IMR-90 (cell line): ENCODE measurements at places on chromosomes 6 and 20.

GRCh38 chr20:24042646-24043045 is 54.1 kb upstream of the GGTLC1 start:
- no peak overlapping the region for H3K4me3 ChIP-seq
- no peak for DNase-seq
- H3K27me3 ChIP-seq = no peaks in the 10 kb centered on the region
- no peaks in the 10 kb centered on the region for H3K36me3 ChIP-seq
- no peak overlapping the region for H3K27ac ChIP-seq

- H3K27me3 ChIP-seq = no peaks in the 10 kb centered on the region; the same call in 1 of the 2 replicates
- peak; percentile 17 for DNase-seq
- no peaks in the 10 kb centered on the region for H3K36me3 ChIP-seq
- H3K4me1 ChIP-seq = peaks cover 4% of the 10 kb centered on the region; the same call in 1 of the 2 replicates
Measured at GRCh38 chr20:10357974-10358373, 76.0 kb downstream of the MKKS start.

- DNase-seq = no peak
- H3K27me3 ChIP-seq = no peaks in the 10 kb centered on the region
- peak overlapping the region; percentile 92 for H3K27ac ChIP-seq
Measured at GRCh38 chr20:47124181-47124717, 229.6 kb downstream of the EYA2 start.

- H3K4me1 ChIP-seq = no peaks in the 10 kb centered on the region; the same call in 1 of the 2 replicates
- peaks cover 15% of the 10 kb centered on the region for H3K36me3 ChIP-seq
- H3K27ac ChIP-seq = no peak overlapping the region
- DNase-seq = no peak
- no peaks in the 10 kb centered on the region for H3K27me3 ChIP-seq
- no peak overlapping the region for H3K4me3 ChIP-seq
Measured at GRCh38 chr6:111027219-111027618, 45.4 kb downstream of the RPF2 start.

DNA sequence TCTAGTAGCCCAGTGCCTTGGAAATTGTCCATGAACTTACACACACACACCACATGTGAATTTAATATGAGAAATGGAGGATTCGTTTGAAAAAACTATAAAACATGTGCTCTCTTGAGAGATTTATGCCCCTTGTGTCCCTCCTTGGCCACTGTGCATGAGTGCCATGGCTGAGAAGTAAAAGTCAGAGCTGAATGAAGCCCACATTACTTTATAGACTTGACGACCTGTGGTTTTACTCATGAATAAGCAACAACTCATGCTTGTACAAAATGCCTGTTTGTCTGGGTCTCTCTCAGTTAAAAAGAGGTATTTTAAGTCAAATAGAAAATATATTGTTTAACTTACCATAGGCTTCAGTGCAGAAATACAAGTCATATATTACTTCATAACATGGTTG is 102.7 kb downstream of the KCNQ5 start:
- H3K36me3 ChIP-seq = no peaks in the 10 kb centered on the region
- no peaks in the 10 kb centered on the region for H3K4me1 ChIP-seq
- no peak overlapping the region for H3K27ac ChIP-seq
- no peak for DNase-seq
- H3K4me3 ChIP-seq = no peak overlapping the region
- no peaks in the 10 kb centered on the region for H3K27me3 ChIP-seq

DNA sequence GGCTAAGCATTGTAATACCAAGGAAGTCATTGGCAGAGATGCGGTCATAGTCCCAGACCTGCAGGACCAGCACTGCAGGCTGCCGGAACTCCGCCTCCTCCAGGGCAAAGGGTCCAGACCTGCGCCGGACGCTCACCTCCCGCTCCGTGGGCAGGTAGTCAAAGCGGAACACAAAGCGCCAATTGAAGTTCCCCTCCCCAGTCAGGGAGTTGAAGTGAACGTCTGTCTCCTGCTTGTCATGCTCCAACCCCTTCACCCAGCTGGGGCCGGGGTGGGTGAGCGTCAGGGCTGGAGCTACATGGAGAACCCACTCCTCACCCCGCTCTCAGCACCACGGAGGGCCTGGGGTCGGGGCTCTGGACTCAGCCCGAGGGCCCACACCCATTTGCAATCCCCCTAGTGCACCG is 18.2 kb downstream of the ERGIC3 start:
- no peaks in the 10 kb centered on the region for H3K27me3 ChIP-seq
- no peak overlapping the region for H3K4me3 ChIP-seq
- no peak overlapping the region for H3K27ac ChIP-seq
- peaks cover 2% of the 10 kb centered on the region for H3K4me1 ChIP-seq
- DNase-seq = no peak

GRCh38 chr6:142241061-142241460 is 60.7 kb upstream of the ADGRG6 start:
- no peak for DNase-seq
- H3K36me3 ChIP-seq = no peaks in the 10 kb centered on the region
- H3K4me1 ChIP-seq = no peaks in the 10 kb centered on the region; the same call in 1 of the 2 replicates
- no peaks in the 10 kb centered on the region for H3K27me3 ChIP-seq

GRCh38 chr6:87731818-87732661 is 30.0 kb upstream of the AKIRIN2 start:
- peak overlapping the region; percentile 33; the same call in 1 of the 2 replicates for H3K27ac ChIP-seq
- no peaks in the 10 kb centered on the region for H3K36me3 ChIP-seq
- H3K4me3 ChIP-seq = no peak overlapping the region
- H3K4me1 ChIP-seq = peaks cover 10% of the 10 kb centered on the region
- no peaks in the 10 kb centered on the region for H3K27me3 ChIP-seq
- peak; percentile 86 for DNase-seq

- no peak overlapping the region for H3K4me3 ChIP-seq
- peaks cover 18% of the 10 kb centered on the region for H3K36me3 ChIP-seq
- H3K27me3 ChIP-seq = no peaks in the 10 kb centered on the region
- H3K27ac ChIP-seq = no peak overlapping the region
- no peak for DNase-seq
Measured at GRCh38 chr6:41561931-41562911, 16.0 kb downstream of the FOXP4 start.

DNA sequence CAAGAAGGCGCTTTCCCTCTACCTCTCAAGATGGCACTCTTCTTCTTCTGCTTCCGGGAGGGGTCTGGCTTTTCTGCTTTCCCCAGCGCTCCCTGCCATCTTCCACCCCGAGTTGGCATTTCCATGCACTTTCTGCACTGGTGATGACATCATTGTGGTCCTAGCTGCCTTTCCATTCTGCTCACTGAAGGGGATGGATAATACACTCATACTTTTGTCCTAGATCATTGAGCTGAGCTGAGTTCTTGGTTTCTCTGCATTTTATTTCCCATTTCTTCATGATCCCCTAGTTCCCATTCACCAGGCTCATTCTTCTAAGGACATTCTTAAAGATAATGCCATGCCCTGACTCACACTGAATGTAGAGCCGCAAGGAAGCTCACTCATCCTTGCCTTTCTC is 96.7 kb downstream of the EDN1 start:
- no peaks in the 10 kb centered on the region for H3K4me1 ChIP-seq
- H3K4me3 ChIP-seq = no peak overlapping the region
- peaks cover 3% of the 10 kb centered on the region; the same call in 1 of the 2 replicates for H3K27me3 ChIP-seq
- H3K27ac ChIP-seq = no peak overlapping the region
- DNase-seq = no peak

DNA sequence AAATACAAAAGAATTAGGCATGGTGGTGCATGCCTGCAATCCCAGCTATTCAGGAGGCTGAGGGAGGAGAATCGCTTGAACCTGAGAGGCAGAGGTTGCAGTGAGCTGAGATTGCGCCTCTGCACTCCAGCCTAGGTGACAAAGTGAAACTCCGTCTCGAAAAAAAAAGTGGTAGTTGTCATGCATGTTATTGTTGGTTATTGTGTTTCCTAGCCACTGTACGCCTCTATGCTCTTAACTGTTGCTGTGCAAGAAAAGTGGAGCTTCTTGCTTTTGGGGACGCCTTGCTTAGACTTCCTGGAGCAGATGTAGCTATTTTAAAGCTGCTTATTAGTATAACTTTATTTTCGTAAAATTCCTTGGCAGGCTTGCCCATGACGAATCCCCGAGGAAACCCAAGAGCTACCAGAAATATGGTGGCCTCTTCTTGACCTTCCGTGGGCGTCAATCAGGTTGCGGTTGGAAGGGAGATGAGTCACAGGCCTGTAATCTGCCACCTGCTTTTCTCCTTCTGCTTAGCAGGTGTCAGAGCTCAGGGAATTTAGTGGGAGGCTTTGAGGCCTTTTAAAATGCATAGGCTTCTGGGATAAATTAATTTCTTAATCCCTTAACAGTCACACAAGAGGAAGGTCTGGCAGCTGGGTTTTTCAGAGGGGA is 17.3 kb downstream of the GABRR2 start:
- H3K4me3 ChIP-seq = no peak overlapping the region
- no peak overlapping the region for H3K27ac ChIP-seq
- peaks cover 9% of the 10 kb centered on the region for H3K4me1 ChIP-seq
- no peaks in the 10 kb centered on the region for H3K36me3 ChIP-seq

DNA sequence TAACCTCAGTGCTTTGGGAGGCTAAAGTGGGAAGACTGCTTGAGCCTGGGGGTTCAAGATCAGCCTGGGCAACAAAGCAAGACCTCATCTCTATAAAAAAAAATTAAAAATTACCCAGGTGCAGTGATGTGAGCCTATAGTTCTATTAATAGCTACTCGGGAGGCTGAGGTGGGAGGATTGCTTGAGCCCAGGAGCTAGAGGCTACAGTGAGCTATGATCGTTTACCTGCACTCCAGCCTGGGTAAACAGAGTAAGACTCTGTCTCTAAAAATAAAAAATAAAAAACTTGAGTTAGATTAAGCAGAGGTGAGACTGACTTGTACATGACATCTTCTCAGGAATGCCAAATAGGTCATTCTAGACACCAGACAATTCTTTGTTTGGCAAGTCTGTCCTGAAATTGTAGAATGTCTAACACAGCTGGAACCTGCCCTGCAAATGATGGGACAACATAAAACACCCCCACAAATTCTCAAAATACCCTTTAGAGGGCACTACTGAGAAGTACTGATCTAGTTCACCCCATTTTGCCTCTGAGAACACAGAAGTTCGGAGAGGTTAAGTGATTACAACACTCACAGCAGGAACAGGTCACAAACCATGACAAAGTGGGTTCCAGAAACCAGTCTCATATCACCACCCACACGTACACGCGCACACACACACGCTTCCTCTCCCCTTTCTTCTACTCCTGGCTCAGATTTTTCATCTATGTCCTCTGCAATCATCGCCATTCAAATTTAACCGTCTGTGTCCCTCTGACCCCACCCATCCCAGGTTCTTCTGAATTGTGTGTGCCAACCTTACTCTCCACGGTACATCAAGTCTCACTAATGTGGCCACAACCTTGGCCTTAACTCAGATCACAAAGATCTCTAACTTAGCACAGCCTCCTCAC is 38.3 kb downstream of the ARHGAP18 start:
- H3K4me1 ChIP-seq = peaks cover 16% of the 10 kb centered on the region
- peak overlapping the region; percentile 95 for H3K27ac ChIP-seq
- DNase-seq = no peak
- no peak overlapping the region for H3K4me3 ChIP-seq

- H3K4me1 ChIP-seq = peaks cover 33% of the 10 kb centered on the region
- peak overlapping the region; percentile 69 for H3K4me3 ChIP-seq
- H3K27me3 ChIP-seq = no peaks in the 10 kb centered on the region
Measured at GRCh38 chr20:62366370-62367135, 559 bp downstream of the LAMA5 start.
